T follicular helper cell (primary cell): ENCODE measurements at places on chromosomes 1 and 21.

DNA sequence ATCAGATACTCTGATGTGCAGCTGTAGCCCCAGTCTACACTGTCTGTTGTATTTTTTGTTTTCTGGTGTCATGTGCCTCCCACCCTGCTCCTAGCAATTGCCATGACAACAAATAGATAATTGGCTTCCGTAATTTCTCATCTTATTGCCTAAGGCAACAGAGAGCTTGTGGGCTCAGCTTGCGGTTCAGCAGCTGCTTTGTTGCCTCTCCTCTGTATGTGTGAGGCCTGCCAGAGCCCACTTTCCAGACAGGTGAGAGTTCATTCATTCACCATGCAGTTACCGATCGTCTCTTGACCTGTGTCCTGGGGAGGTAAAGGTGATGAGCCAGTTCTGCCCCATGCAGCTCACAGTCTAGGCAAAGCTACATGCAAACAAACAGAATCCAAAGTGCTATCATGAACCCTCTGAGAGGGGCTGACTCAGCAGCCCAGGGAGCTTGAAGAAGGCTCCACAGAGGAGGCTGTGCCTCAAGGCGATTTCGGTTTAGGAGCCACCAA, 11.9 kb downstream of the LGALS8 start:
- DNase-seq = no peak

- no peak for DNase-seq
Observed at GRCh38 chr1:34870395-34870794, 10.8 kb upstream of the SMIM12 start.

DNA sequence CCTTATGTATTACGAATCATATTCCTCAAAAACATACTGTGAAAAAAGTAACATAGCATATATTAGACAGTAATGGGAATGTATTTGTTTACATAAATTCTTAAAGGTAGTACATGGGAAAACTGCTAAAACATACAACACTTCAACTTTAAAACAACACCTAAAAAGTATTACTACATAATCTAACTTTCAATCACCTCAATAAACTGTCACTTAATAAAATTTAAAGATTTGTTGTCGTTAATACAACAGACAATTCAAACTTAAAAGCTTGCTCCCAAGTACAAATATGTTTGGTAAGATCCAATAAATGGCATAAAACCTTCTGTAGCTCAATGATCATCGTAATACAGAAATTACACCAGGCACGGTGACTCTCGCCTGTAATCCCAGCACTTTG, 3.7 kb downstream of the ARID4B start:
- DNase-seq = no peak

DNA sequence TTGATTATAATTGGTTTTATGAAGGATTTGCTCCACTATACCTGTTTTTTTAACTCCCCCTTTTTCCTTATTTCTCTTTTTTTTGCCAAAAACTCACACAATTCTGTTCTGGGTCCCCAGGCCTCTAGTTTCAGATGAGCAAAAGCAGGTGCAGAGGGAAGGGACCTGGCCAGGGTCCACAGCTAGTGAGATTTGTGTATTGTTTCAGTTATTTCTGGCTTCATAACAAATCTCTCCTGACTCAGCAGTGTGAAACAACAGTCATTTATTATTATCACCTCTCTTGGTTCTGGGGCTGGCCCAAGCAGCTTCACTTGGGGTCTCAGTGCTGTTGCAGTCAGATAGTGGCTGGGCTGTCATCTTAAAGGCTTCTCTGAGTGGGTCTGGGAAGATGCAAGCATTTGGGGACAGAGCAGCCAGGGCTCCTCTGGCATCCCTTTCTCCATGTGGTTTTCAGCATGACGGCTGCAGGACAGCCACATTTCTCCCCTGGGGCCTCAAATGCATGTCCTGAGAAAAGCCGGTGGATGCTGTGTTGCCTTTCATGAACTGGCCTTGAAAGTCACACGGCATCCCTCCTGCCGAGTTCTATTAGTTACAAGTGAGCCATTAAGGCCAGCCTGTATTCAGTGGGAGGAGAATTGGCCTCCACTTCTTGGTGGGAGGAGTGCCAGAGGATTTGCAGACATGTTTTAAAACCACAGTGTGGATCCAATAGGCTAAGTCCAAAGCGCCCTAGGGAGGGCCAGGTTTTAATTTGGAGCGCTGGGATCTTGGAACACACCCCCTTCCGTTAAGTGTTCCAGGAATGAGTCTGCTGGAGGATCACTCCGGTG, 137.1 kb downstream of the CAMTA1 start:
- no peak for DNase-seq

GRCh38 chr1:45370575-45370974, 30.3 kb upstream of the MUTYH start:
- DNase-seq = no peak

- DNase-seq = no peak
Observed at GRCh38 chr1:57989877-57990276, 556.6 kb downstream of the OMA1 start.

GRCh38 chr21:19246018-19246417, 842.4 kb upstream of the TMPRSS15 start:
- DNase-seq = no peak

GRCh38 chr1:112239683-112240330, 156.2 kb upstream of the CTTNBP2NL start:
- DNase-seq = no peak

GRCh38 chr1:78275456-78275855, 215.3 kb upstream of the PTGFR start:
- DNase-seq = no peak

- no peak for DNase-seq
Observed at GRCh38 chr1:22414244-22414751, 37.4 kb upstream of the ZBTB40 start.

DNA sequence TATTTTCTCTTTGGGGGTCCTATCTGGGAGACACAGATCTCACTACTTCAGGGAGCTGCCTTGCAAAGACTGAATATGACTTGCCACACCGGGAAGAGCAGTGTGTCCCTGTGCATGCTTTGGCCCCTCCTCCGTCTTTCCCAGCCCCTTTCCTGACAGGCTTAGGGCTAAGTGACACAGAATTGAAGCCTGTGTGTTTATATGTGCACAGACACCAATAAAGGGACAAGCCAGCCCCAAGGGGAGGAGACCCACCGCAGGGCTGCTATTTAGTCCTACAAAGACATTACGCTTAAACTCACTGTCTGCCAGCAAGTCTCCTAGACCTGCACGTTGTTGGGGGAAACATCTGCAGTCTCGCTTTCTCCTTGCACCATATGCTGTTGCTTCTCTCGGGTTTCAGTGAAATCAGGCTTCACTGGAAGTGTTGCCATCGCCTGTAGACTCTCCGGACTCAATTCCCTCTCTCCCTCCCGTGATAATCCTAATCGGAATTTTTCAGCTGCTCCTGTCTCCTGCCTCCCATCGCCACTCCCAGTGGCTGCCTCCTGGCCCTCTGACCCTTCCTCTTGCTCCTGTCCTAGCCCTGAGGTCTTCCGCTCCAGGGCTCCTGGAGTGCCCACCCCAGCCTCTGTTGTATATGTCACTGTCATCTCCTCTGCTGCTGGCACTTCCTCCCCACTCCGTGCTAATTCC, 58.5 kb upstream of the LRRC53 start:
- DNase-seq = no peak

DNA sequence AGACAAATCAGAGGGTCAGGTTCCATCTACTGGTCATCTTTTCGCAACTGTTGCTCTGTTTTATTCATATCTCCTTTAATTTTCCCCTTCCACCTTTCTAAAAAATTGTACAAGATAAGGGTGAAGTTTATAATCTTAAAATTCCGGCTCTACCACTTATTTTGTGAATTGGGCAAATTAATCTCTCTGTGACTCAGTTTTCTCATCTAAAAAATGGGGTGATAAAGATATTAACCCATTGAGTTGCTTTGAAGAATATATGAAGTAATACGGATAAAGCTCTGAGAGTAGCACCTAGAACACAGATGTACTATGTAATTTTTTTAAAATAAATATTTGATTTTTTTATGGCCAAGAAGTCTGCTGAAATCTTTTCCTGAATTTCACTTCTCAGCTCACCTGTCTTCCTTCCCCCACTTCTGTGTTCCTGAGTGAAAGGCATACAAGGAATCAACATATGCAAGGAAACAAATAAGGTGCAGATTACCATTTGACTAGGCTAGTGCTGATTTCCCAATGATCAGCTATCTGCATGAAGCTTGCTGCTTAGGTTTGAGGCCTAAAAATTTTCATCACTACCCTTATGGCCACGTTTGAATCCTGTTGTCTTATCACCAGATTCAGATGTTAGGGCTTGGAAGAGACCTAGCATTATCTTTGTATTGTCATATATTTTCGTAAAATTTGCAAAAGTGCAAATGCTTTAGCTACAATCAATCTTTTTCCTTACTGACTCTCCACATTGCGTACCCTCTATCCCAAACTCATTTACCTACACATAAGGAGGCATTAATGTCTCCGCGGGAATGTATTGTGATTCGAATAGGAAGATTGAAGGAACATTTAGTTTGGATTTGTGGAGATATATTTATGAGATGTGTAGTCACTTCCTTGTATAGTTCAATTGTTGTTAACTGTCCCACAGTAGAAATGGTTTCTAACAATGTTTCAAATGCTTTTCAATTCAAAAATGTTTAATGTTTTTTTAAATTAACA, 718.3 kb upstream of the PTBP2 start:
- DNase-seq = no peak

- no peak for DNase-seq
Observed at GRCh38 chr1:31029026-31029425, 36.5 kb downstream of the PUM1 start.
